ENCODE measurements at places on chromosomes 1 and 21.
A peak's percentile ranks its signal among the peaks of the same experiment; 100 is the strongest.

DNA sequence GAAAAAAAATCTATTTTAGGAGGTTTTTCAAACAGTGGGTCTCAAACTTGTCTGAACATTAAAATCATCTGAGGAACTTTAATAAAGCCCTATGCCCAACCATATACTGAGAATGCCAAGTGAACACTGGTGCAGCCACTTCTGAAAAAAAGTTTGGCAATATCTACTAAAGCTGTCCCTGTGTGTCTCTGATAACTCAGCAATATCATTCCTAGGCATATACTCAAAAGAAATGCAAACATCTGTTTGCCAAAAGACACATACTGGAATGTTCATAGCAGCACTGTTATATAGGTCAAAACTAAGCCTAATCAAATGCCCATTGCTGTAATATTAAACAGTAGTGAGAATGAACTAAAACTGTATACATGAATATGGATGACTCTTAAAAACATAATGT lies 74.2 kb upstream of the RGS4 start:
- no peak for DNase-seq

DNA sequence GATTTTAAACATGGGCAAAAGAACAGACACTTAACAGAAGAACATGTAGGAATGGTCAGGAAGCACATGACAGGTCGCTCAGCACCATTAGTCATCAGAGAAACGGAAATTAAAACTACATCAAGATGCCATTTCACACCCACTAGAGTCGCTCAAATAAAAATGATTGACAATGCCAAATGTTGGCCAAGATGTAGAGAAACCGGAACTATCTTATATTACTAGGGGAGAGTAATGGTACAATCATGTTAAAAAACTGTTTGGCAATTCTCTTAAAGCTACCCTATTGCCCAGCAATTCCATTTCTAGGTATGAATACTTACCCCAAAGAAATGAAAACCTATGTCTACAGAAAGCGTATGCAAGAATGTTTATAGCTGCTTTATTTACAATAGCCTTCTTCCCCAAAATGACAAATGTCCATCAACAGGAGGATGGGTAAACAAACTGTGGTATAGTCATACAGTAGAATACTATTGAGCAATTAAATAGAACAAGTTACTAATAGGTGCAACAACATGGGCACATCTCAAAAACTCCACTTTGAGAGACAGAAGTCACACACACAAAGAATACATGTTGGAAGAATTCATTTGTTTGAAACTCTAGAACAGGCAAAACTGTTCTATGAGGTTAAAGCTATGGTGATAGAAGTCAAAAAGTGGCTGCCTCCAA lies 92.8 kb downstream of the ETS2 start:
- DNase-seq = peak; percentile 45

GRCh38 chr1:153355445-153356071 lies 2.1 kb upstream of the S100A9 start:
- peak; percentile 94 for DNase-seq

DNA sequence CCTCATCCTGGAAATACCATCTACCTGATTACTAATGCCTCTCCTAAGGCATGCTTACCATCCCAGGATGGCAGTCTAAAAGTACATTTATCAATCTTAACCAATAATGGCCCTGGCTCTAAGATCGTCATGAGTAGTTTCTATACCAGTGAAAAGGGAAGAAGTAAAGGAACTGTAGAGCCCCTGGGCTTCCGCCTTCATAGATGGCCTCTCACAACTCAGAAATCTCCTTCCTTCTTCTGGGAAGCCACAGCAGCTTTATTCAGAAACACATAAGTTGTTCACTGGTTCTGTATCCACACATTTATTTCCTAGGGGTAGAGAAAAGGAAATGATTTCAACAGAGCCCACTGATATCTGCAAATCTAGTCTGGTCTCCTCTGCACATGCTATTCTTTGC lies 41.0 kb upstream of the CD5L start:
- DNase-seq = peak; percentile 76

GRCh38 chr1:71490432-71490831 lies 409.6 kb upstream of the ZRANB2 start:
- DNase-seq = no peak

GRCh38 chr1:203104789-203105390 lies 19.1 kb upstream of the MYOG start:
- no peak for DNase-seq

DNA sequence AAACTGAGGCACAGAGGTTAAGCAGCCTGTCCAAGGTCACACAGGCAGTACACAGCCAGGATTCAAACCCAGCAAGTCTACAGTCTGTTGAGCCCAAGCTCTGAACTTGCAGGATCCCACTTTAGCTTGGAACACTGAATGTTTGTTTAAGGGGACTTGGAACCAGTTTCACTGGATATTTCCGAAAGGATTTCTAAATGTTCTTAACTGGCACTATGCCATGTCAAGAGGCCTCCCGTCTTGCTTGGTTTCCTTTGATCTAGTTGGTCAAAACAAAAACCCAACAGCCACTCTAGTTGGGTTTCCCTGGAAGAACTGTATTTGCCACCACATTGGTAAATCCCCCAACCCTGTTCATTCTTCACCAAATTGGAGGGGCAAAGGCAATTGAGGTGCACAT lies 317.6 kb upstream of the KAZN start:
- no peak for DNase-seq

DNA sequence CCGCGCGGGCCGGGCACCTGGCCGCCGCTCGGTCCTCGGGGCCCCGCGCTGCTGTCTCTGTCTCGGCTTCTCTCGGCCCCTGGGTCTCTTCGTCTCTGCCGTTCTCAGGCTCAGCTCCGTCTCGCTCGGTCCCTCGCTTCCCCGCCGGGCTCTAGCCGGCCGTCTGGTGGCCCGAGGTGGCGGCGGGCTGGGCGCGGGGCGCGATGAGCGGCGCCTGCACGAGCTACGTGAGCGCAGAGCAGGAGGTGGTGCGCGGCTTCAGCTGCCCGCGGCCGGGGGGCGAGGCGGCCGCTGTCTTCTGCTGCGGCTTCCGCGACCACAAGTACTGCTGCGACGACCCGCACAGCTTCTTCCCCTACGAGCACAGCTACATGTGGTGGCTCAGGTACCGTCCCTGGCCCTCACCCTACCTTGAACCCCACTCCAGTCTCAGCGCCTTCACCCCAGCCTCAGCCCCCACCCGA lies 355 bp downstream of the SHISAL2A start:
- DNase-seq = no peak

DNA sequence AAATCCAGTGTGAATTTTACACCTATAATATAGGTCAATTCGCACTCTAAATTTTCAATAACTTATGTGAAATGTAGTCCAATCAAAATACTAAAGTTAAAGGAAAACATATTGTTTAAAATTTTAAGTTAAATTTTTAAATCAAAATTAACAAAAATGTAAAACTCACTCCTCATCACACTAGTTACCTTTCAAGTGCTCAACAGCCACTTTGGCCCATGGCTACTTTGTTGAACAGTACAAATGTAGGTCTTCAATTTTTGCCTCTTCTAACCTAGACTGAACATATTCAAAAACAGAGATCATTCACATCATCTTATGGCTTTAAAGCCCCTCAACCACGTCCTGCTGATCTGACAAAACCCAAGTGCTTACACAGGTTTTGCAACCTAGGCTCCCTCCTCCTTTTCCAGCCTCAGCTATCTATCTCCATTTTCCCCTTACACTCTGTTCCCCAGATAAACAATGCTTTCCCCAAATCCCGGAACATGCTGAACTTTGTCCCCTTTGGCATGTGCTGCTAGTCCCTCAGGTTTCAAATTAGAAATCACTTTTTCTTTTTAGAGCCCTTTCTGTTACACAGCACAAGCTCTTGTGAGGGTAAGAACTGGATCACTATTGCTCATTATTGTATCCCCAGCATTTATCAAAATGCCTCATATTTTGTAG lies 110.6 kb downstream of the AKT3 start:
- no peak for DNase-seq

DNA sequence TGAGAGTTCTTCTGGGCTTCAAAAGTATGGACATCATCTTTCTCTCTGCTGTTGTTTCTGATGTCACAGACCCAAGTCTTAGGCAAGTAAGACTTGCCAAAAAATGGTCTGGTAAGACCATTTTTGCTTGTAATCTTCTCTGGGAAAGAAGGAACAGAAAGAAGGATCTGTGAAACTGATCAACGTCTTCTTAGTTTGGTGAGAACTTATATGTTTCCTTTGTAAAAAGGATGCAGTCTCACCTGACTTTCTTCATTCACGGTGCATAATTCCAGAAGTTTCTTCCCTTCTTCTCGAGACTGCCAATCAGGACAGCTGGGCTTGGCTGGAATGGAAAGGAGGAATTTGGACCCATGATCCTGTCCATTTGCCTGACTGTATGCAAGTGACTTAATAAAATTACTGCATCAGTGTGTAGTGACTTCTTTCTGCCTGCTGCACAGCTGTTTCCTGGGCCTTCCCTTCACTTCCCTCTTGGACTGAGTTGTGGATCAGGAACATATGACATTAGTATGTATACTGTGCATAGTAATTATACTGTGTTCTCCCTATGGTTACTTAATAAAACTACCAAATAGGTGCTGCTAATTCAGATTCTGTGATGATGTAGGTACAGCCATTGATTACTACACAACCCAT lies 7.6 kb upstream of the DENND1B start:
- peak; percentile 58 for DNase-seq

GRCh38 chr1:64061430-64062104 lies 141.9 kb upstream of the UBE2U start:
- no peak for DNase-seq

- no peak for DNase-seq
Measured at GRCh38 chr1:245116751-245117150, 38.0 kb upstream of the KIF26B start.

GRCh38 chr1:21381354-21381753 lies 58.6 kb upstream of the NBPF3 start:
- no peak for DNase-seq

- no peak for DNase-seq
Measured at GRCh38 chr1:44784094-44785028, 3.6 kb downstream of the BEST4 start.

GRCh38 chr1:59094001-59094400 lies 202.9 kb upstream of the FGGY start:
- peak; percentile 71 for DNase-seq

DNA sequence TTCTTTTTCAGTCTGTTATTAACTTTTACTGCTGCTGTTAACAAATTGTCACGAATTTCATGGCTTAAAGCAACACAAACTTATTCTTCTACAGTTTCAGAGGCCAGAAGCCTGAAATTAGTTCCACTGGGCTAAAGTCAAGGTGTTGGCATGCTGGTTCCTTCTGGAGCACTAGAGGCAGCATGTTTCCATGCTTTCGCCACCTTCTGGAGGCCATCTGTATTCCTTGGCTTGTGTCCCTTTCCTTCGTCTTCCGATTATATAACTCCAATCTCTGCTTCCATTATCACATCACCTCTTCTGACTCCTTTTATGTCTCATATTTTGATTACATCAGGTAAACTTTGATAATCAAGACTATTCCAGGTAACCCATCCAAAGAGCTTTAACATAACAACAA lies 1742.1 kb downstream of the BRINP3 start:
- DNase-seq = no peak

DNA sequence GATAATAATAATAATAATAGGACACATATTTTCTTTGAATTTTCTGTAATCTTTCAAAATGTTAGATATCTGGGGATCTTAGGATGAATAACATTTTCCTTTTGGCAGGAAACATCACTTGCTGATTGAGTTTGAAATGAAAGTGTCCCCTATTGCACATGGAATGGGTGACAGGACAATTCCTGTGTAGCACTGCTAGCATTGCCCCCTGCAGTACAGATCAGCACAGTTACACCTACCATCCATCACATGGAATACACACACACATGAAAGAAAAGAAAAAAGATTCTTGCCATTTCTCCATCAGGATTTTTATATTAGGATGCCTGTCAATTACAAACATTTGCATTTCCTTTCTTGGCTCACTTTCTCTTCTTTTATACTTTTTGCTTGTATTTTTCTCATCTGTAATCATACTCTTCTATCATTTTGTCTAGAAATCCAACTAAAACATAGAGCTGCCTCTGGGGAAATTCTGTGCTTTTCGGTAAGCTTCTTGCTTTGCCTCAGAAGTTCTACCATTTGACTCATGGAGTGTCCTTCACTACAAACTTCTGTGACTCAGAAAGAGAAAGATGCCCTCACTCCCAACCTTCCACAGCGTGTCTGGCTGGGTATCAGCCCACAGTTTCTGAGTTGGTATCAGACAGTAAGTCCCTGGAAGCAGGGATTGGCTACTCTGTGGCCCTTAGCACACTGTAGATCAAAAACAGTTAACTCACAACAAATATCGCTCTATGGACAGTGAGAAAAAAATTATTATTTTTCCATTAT lies 641.2 kb downstream of the PTPRC start:
- DNase-seq = no peak

DNA sequence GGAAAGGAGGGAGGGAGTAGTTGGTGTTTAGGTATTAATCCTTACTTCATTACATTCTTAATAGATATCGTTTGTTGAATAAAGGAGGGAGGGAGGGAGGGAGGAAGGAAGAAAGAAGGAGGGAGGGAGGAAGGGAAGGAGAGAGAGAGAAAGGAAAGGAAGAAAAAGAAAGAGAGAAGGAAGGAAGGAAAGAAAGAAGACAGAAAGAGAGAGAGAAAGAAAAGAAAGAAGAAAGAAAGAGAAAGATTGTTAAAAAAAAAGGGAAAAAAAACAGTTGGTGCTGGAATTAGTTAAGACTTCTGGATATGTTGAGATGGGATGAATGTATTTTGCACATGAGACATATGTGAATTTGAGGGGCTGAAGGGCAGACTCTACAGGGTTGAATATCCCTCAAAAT lies 44.1 kb upstream of the ZSWIM5 start:
- DNase-seq = no peak

DNA sequence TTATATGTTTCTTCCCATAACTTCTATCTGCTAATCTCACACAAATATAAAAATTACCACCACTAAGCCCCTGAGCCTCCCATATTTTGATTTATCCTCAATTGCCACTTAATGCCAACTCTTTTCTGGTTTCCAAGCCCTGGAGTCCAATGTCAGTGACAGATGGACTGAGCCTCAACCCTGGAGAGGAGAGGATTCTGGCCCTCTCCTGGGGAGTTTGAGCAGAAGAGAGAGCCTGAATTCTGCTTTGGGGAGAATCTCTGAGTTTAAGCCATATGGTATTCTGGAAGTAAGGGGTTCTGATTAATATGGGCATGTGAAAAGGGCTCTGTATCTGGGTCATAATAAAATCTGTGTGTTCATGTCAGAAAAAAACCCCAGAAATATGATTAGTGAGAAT lies 8.5 kb downstream of the CADM3 start:
- no peak for DNase-seq

- no peak for DNase-seq
Measured at GRCh38 chr1:5298376-5298775, 644.0 kb downstream of the AJAP1 start.

- no peak for DNase-seq
Measured at GRCh38 chr1:231069333-231069732, 29.3 kb upstream of the FAM89A start.

- DNase-seq = no peak
Measured at GRCh38 chr1:198741744-198742143, 102.9 kb downstream of the PTPRC start.

- peak; percentile 82 for DNase-seq
Measured at GRCh38 chr1:24694380-24694843, 50.8 kb upstream of the CLIC4 start.
